ENCODE measurements at places on chromosomes 3 and 15. TPM values are rescaled to one million over a fixed set of nuclear protein-coding genes. Genes with fewer than 3 reads are reported as not detected.

GOLGA6L9 gene
- 3.6 TPM for polyA plus RNA-seq

HYAL3 gene
- polyA plus RNA-seq = 4.4 TPM

OR5K2 gene
- not detected for polyA plus RNA-seq

CLRN1 gene
- not detected for polyA plus RNA-seq

KBTBD13 gene
- 0.03 TPM for polyA plus RNA-seq

SATB1 gene
- 5.5 TPM for polyA plus RNA-seq

MED12L gene
- polyA plus RNA-seq = 0.19 TPM

NPAP1 gene
- polyA plus RNA-seq = under 0.01 TPM

ANKUB1 gene
- polyA plus RNA-seq = not detected

FAM81A gene
- polyA plus RNA-seq = 2.8 TPM

SLC9C1 gene
- polyA plus RNA-seq = not detected

IL17RB gene
- 1.2 TPM for polyA plus RNA-seq

IL17RD gene
- 1.2 TPM for polyA plus RNA-seq

XCR1 gene
- polyA plus RNA-seq = 3.5 TPM

CCR9 gene
- not detected for polyA plus RNA-seq

PYGO1 gene
- 0.85 TPM for polyA plus RNA-seq

ITGB5 gene
- 22.7 TPM for polyA plus RNA-seq

CTXN2 gene
- polyA plus RNA-seq = not detected

PDE12 gene
- polyA plus RNA-seq = 7.4 TPM

EFCAB12 gene
- polyA plus RNA-seq = not detected

NECTIN3 gene
- polyA plus RNA-seq = 9.8 TPM

FANCD2OS gene
- polyA plus RNA-seq = not detected

CCK gene
- polyA plus RNA-seq = not detected

CSNK1G1 gene
- 3.0 TPM for polyA plus RNA-seq

AHSG gene
- polyA plus RNA-seq = not detected

PLA2G4E gene
- not detected for polyA plus RNA-seq

TMCO5A gene
- not detected for polyA plus RNA-seq

A4GNT gene
- polyA plus RNA-seq = not detected

RBP2 gene
- polyA plus RNA-seq = 57.1 TPM

MFSD1 gene
- polyA plus RNA-seq = 54.1 TPM
